GM19239 (cell line): ENCODE measurements at places on chromosomes 2 and 18.

DNA sequence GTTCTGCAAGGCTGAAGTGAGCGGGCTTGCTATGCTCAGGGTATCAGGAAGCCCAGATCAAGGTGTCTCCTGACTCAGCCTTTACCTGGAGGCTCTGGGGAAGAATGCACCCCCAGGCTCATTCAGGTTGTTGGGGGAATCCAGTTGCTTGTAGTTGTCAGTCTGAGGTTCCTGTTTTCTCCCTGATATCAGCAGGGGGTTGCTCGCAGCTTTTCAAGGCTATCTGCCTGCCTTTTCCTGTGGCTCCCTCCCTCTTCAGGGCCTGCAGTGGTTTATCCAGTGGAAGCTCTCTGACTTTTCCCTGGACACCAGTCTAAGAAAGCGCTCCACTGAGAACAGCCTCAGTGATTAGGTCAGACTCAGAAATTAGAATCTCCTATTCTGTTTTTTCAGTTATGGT, 116.6 kb downstream of the PTPRM start:
- no peak for DNase-seq

- DNase-seq, result no peak
Measured at GRCh38 chr2:235510318-235510717, 16.5 kb downstream of the AGAP1 start.

DNA sequence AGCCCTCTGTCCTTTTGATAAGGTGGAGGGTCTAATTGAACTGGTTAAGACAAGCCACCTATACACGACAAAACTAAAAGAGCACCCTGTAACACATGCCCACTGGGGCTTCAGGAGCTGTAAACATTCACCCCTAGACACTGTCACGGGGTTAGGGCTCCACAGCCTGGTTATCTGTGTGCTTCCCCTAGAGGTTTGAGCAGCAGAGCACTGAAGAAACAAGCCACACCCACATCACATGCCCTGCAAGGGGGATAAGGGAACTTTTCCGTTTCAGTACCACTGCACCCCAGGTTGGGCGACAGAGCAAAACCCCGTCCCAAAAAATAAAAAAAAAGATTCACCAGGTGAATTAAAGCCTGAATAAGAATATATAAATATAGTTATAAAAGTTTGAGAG, 913.7 kb upstream of the ACVR2A start:
- no peak for DNase-seq

DNA sequence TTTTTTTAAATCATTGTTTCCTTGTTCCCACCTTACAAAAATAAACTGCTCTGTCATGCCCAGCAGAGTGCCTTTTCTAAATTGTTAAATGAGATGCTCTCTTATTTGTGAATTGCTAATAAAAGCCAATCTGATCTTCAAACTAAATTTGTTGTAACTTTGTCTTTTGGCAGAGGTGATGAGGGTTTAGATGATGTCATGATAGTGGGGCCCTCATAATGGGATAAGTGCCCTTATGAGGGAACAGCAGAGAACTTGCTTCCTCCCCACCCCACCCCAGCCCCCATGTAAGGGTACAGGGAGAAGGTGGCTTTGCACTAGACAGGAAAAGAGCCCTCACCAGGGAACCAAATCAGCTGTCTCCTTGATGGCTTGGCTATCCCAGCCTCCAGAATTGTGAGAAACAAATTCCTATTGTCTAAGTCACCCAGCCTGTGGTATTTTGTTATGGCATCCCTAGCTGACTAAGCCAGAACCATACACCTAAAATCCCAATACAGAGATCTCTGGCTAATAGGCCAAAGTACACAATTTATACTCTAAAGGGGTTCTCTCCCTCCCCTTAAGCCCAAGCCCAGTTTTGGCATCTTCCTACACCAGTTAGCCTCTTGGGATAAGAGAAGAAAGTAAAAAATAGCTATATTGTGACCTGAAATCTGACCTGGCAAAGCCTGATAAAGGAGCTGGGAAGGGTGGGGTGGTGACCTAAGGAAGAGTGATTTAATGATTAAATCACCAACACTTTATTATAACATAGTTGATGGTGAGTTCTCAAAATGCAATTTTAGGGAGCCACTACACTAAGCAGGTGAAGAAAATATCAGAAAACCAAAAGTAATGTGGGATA, 40.3 kb upstream of the HNRNPA3 start:
- DNase-seq, result no peak

DNA sequence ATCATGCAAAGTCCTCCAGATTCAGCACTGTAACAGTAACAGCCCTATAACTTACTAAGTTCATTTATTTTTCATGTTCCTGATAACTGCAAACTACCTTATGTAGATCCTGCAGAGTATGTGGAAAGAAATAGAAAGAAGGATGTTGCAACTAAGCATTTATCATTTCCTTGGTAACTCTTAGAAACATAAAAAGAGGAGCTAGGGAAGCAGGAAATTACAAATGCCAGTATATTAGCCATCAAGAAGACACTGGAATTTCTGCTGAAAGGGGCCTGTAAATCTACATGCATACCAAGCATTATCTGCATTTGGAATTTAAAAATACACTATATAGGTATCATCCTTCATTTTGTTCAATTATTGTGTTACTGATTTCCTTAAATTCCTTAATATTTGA, 66.8 kb downstream of the PDE11A start:
- DNase-seq, result no peak

DNA sequence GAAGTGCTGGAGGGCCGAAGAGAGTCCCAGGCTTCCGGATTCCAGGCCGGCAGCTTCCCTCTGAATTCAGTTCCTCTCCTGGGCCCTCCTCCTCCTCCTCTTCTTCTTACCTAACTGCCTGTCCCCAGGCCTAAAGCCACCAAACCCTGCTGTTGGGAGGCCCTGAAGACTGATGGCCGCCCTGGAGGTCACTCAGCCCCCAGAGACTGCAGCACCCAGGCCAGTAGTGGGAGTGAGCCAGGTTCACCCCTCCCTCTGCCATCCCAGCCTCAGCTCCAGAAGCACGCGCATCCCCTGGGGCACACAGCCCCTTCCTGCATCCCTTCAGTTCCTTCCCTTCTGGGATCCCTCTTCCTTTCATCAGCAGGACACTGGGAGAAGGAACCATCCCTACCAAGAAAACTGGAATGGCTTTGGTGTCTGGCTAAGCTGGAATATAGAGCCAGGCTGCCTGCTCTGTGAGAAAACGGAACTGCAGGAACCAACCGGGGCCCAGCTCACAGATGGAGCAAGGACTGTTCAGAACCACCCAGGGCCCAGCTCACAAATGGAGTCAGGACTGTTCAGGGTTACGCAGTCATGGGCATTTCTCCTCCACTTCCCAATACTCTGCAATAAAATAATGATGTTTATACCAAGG, 127.4 kb downstream of the NDUFA10 start:
- no peak for DNase-seq

DNA sequence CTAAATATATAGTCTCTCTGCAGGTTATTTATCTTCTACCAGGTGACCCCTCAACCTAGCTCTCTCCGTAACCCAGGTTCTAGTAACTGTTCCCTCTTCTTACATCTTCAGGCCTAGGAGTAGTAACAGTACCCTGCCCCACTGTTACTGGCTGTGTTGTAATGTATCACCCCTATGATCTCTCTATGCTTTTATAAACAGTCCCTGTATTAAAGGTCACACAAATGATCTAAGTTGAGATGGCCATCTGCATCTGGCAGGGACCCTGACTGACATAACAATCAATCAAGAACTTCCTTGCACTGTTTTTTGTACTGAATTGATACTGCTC, 219.7 kb upstream of the STK17B start:
- DNase-seq, result no peak

GRCh38 chr18:39862341-39862740, 2092.7 kb upstream of the PIK3C3 start:
- DNase-seq, result no peak

DNA sequence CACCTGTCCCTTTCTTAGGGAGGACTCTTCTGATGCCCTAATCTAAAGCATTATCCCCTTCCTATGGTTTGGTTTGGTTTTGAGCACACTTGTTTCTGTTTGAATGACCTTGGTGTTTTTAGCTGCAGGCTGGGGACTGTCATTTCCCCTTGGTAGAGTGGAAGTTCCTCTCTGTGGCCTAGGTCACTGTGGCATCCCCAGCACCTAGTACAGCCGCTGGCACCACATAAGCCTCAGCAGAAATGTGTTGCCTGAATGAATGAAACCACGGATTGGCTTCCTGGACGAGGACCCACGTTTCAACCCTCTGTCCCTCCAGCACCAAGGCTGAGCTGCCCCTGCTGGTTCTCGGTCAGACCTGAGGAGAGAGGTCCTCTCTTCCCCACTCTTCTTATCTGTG, 159.9 kb downstream of the CTIF start:
- no peak for DNase-seq

- no peak for DNase-seq
Measured at GRCh38 chr18:28831476-28831875, 654.5 kb upstream of the CDH2 start.

GRCh38 chr2:177742851-177743250, 329.7 kb downstream of the PDE11A start:
- no peak for DNase-seq

DNA sequence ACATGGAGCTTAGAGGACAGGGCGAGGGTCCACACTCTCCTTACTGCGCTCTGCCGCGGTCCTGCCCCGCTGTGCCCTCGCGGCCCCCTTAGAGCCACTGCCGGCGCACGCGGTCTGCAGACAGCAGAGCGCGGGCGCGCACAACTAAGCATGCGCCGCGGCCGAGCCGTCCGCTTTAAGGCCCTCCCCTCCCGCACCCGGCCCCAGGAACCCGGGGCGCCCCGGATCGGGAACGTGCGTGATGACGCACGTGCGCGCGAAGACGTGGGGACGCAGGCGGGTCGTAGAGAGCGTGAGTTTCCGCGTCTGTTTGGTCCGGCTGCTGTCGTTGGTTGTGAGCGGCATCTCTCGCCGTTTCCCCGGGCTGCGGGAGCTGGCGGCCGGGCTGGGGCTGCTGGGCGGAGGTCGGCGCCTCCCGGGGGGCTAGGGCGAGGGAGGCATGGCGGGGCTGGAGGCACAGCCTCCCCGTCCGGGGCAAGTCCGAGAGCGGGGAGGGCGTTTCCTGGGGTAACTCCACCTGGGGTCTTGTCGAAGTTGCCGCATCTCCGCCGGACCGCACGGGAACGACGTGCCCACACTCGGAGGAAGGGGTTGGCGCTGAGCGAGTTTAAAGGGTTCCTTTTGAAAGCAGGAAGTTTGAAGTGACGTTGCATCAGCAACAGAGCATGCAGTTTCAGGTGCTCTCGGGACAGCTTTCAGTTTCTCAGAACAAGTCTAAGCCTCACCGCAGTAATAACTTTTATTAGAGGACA, at the start of gene RHBDD1:
RHBDD1 (plus strand) TSS at position 259 of the 752 bp plus-strand sequence. CDS start 28,640 bp downstream, outside the sequence.
- DNase-seq, result peak; percentile 65

DNA sequence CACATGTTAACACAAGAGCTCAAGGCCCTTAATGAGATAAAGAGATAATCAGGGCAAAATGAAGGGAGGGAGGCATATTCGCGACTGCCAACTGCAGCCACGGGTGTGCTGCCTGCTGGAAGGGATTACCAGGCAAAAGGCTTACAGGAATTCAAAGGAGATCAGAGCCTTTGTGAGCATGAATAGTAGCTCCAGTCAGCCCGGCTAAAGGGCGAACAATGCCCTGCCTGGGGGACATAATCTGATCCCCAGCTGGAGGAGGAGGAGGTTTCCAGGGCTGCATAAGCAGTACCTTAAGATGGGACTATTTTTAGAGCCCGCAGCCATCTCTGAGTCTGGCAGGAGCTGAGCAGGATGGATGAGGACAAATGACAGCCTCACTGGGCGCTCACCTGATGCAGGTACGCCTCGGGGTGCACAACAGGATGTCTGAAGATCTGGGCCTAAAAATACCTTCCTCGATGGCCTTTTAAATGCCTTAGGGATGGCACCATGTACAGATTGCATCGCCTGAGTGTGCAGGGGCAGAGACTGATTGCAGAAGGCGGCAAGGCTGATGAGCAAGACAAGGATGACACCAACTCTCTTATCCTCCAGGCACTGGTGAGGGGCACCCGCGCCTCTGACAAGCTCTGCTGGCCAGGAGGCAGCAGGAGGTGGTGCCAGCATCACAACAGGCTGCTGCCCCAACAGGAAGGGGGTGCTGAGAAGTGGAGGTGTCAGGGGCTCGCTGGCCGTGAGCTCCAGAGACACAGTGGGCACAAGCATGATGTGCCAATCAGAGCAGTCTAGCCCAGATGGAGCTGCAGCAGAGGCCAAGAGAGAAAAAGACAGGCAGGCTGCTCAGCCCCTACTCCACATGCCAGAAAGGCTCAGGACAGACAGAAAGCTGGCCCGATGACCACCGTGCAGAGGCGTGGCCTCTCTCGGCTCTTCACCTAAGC, 111.4 kb downstream of the EIPR1 start:
- no peak for DNase-seq

GRCh38 chr2:113973810-113974209, 83.9 kb downstream of the ACTR3 start:
- DNase-seq, result no peak

DNA sequence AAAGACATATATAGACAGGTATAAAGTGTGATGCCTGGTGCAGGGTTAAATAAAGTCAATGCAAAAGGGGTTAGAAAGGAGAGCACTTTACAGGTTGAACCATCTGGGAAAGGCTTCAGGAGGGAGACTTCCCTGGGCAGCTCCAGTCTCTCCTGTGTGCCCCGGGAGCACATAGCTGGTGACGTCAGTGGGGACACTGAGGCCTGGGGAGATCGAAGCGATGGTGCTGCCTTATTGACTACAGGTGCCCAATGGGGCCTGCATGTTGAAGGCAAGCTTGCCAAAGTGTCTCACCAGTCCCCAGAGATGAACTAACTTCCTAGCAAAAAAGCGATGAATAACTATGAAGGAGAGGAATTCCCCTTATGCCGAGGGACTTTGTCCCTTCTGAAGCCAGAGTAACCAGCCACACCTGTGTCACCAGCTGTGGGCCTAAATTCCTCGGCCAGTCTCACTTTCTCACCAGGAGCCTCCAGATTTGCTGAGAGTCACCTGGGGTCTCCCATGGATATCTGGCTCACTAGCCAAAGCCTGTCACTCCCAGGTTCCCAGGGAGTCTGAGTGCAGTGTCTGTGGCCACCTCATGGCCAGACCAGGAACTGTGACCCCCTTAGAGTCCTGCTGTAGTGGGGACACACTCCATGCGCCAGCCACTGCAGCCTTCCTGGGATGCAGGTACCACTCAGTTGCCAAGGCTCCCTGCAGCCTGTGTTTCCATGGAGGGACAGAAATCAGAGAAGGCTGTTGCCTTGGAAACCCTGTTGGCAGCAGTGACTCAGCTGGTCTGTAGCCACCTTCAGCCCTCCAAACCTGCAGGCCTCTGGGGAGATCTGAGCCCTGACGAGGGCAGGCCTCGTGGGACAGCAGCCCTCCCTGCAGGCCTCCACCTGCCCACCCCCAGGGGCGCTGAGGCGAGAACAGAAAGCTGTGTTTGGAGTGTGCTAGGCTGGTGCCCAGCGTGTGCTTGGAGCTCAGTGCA, 128.7 kb downstream of the CTIF start:
- no peak for DNase-seq

DNA sequence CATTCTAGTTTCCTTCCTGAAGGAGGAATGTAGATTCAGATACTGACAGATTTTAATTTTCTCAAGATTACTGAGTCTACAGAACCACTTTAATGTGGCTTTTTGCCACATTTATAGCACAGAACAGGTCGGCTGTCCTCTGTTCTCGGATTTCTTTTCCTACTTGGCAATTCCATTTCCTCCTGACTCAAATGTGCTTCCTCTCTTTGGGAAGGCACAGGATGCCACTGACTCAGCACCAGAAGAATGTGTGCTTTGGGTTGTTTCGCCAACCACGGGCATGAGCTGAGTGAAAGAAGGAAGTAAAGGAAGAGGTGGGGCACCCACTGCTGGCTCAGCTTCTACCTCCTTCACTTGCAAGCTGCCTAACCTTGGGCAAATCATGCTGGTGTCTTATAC, 970.6 kb upstream of the ACVR2A start:
- no peak for DNase-seq
